ENCODE measurements at places on chromosomes 2 and 18. TPM values are rescaled to one million over a fixed set of nuclear protein-coding genes. Genes with fewer than 3 reads are reported as not detected.

GRCh38 chr18:61980355-61980754 is 87.5 kb upstream of the RNF152 start:
- no peak for DNase-seq

GRCh38 chr2:163465440-163465839 is 270.4 kb downstream of the FIGN start:
- DNase-seq: no peak

DNA sequence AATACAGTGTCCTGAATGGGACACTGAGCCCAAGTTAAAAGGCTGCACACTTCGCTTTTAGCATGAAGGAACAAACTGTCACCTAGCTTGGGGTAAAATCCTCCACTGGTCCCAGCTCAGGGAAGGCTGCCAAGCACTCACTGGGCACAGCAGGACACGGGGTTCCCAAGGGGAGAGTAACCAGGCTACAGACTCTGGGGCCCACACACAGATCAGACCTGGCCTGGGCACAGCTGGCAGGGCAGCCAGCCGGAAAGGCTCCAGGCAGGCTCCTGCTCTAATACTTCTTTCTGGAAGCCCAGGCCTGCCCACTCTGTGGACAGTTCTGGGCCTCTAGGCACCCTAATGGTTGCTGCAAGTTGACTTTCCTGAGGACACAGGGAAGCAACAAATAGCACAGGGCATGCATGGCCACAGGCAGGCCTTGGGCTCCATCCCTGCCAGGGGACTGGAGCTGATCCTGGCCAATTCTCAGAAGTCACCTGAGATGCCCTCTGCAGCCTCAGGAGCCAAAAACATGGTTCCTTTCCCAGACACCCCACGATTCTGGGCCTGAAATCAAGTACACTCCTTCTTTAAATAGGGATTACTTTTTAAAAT is 18.7 kb upstream of the SULT1C3 start:
- DNase-seq: no peak

GRCh38 chr18:8998481-8999217 is 103.8 kb upstream of the NDUFV2 start:
- DNase-seq: no peak

- peak; percentile 75 for DNase-seq
Observed at GRCh38 chr18:9082711-9083510, 19.6 kb upstream of the NDUFV2 start.

GRCh38 chr18:79664525-79665125 is 15.0 kb upstream of the CTDP1 start:
- DNase-seq: no peak

DNA sequence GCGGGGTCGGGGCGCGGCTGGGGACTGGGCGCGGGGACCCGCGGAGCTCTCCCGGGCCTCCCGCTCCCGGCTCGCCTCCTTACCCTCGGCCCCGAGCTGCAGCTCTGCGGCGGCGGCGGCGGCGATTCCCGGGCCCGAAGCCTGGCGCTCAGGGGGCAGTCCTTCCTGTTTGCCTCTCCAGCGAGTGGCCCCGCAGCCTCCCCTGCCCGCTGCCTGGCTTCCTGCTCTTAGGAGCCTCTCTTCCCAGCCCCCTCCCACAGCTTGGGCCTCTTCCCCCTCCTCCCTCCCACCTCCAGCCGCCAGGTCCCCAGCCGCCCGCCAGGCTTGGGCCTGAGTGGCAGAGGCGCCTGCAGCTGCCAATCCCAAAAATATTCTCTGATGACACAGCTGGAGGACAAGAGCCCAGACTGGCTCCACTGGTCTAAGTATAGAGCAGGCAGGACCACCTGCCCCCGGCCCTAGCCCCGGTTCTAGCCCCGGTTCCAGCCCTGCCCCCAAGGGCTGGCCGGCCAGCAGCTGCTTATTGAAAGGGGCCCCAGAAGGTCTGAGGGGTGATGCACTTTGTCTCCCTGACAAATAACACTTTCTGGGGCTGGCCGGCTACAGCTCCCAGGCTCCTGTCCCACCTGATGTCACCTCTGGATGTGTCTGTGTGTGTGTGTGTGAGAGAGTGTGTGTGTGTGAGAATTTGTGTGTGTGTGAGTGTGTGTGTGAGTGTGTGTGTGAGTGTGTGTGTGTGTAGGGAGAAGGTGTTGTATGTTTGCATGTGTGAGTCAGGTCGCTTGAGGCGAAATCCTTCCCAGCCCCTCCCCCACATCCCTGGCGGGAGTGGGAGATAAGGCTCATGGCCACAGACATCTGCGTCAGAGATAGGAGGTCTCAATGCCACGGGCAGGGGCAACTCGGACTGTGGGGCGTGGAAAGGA is at the start of gene OBSL1:
Gene OBSL1 (minus strand): TSS at position 229 of the 926 bp plus-strand sequence. CDS start 307 bp downstream, outside the sequence.
- DNase-seq: no peak

DNA sequence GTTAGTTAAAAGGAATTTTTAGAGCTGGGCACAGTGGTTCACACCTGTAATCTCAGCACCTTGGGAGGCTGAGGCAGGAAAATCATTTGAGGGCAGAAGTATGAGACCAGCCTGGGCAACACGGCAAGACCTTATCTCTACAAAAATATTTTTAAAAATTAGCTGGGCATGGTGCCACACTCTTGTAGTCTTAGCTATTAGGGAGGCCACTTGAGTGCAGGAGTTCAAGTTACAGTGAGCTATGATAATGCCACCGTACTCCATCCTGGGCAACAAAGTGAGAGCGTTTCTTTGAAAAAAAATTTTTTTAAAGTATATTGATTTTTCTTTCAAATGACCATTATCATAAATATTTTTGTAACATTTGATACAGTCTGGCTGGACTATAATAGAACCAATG is 93.6 kb upstream of the FAM117B start:
- DNase-seq: no peak

DNA sequence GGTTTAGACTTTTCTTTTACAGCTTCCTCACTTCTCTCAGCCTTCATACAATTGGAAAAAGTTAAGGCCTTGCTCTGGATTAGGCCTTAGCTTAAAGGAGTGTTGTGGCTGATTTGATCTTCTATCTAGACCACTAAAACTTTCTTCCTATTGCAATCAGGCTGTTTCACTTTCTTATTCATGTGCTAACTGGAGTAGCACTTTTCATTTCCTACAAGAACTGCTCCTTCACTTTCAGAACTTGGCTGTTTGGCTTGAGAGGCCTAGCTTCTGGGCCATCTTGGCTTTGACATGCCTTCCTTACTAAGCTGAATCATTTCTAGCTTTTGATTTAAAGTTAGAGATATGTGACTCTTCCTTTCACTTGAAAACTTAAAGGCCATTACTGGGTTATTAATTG is 114.3 kb downstream of the ARHGEF4 start:
- no peak for DNase-seq

DNA sequence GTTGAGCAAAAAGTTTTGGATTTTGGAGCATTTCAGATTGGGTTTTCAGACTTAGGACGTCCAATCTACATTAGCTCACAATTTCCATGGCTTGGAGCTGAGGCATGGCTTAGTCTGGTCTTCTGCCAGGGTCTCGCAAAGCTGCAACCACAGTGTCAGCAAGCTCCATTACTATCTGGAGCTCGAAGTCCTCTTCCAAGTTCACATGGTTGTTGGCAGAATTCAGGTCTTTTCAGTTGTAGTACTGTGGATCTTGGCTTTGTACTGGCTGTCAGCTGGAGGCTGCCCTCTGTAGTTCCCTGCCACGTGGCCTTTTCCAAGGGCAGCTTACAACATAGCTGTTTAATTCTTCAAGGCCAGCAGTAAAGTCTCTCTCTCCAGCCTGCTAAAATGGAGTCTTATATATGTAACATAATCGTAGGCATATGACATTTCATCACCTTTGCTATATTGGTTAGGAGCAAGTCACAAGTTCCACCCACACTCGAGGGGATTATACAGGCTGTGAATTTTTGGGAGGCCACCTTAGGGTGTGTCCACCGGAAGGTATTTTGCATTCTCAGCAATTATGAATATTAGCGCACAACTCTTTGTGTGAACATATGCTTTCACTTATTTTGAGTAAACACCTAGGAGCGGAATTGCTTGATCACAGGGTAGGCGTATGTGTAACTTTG is 41.5 kb upstream of the EPC2 start:
- DNase-seq: no peak

DNA sequence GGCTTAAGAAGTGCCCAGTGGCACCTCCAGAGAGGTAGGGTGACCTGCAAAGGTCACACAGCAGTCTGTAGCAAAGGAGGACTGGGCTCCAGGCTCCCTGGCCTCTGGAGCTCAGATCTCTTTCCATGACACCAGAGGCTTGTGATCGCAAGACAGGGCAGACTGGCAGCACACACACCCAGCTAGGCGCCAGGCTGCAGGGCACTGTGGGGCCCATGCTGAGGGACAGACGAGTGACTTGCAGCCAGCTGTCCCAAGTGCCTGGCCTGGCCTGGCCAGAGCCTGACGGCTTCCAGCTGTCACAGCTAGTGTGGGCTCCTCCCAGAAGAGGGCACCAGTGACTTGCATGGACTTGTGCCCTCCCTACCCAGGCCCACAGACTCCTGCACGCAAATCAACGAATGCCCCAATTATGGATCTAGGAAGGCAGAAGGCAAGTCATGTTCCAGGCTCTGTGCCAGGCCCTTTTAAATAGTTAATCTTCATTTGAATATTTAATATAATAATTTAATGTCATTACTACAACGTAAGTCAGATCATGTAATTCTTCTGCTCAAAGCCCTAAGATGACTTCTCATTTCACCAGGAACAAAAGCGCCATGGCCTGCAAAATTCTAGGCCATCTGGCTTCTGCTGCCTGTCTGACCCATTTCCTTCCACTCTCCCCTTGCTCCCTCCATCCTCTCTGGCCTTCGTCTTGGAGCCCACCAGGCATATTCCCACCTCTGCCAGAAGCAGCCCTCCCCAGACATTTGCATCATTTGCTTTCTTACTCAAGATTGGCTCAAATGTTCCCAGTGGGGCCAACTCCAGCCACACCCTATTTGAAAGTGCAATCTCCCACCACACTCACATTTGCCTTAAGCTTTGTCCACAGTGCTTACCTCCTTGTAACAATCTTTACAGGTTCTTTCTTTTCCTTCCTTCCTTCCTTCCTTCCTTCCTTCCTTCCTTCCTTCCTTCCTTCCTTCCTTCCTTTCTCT is 3.7 kb upstream of the SPEG start:
- no peak for DNase-seq

DNA sequence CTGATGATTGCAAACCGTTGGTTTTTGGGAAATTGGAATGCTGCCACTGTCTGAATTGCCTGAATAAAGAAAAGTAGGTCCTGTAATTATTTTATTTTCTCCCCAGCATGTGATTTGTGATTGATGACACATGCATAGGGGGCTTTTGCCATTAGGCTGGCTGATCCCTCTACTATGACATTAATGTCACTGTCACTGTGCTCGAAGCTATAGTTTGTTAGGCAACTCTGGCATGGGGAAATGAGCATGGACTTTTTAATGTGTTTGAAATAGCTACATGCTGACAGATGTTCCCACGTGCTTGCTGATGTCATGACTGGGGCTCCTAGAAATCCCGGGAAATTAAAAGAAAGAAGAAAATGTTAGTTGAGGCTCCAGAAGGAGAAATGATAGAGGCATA is 99.1 kb downstream of the HRH4 start:
- DNase-seq: no peak

DNA sequence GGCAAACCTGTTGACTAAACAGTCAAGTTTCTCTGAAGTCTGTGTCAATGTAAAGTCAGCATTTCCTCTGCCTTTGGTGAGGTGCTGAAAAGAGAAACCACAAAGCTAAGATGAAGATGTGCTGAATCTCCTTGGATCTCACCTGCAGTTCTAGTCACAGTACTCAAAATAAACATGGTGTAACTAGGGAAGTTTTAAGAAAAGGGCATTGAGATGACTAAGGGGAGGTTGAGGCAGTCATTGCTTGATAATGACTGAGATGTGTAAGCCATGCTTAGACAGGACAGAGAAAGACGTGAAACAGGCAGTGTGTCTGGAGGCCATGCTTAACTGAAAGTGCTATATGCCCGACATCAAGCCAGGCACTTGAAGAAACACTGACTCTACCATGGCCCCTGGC is 1010.0 kb upstream of the CELF4 start:
- DNase-seq: peak; percentile 2

- DNase-seq: peak; percentile 29
Observed at GRCh38 chr2:207332480-207333212, 166.9 kb upstream of the KLF7 start.

DNA sequence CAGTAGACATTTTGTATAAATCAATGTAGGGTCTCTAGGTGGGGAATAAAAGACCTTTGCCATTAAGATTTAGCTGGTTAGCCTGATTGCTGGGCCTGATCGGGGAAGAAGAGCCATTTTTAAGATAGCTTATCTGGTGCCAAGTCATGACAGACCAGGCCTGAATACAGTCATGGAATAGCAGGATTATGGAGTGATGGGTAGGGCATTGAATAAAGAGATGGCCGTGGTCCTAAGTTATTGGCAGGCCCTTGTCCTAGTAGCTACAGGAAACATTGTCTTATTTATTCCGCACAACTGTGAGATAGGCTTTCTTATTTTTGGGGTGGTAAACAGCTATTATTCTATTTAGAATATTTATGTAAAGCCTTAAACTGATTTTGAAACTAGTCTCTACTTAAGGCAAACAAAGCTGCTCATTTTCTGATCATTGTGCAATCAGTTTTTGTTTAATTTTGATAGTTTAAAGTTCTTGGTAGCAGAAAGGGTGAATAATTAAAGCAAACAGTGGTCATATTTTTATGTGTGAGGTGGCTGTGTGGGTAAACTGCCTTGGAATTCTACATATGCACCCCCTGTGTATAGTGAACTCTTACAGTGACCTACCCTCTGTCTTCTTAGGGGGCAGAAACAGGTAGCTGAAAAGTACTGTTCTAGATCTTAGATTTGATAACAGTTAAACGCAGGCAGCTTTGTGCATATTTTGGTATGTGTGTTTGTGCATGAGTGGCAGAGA is 22.6 kb downstream of the ZNF236 start:
- DNase-seq: no peak

ANKRD39 gene
- 17.2 TPM for total RNA-seq

CD8B2 gene
- 1.1 TPM for total RNA-seq

UPP2 gene
- not detected for total RNA-seq

NCKAP5 gene
- not detected for total RNA-seq

ERFE gene
- 0.60 TPM for total RNA-seq

CNTNAP5 gene
- total RNA-seq: not detected

ANKRD44 gene
- total RNA-seq: 114 TPM

SERPINB8 gene
- total RNA-seq: 28.8 TPM
